ENCODE measurements at places on chromosomes 1 and 21. TPM values are rescaled to one million over a fixed set of nuclear protein-coding genes. Genes with fewer than 3 reads are reported as not detected.

DNA sequence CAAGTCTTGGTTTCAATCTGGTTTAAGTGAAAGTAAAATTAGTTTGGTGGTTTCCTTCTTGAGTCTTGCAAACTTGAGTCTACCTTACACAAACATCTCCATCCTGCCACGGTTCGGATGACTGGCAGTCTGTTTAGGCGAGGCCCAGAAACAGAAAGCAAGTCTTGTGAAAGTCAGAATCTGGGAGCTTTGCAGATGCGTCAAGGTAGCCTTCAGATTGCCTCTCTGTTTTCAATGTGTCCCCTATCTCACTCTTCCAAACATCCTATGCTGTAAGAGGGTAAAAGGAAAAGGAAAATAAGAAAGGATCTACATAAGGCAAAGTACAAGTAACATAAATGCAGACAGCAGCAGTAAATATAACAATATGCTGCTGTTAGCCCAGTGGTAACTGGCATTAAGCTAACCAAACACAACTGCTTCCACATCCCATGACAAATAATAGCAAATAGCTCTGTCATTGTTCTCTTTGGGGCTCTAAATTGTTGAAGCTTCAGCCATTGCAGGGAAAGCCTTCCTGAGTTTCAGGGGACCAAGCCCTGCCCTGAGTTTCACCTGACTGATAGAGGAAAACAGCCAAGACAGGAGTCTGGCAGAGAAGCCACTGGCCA is 26.2 kb upstream of the C1orf105 start:
- no peak for DNase-seq

GRCh38 chr1:214496126-214496525 is 55.3 kb downstream of the PTPN14 start:
- DNase-seq: no peak

- DNase-seq: no peak
These were observed 41.8 kb upstream of the PWP2 start for GRCh38 chr21:44065428-44065827.

DNA sequence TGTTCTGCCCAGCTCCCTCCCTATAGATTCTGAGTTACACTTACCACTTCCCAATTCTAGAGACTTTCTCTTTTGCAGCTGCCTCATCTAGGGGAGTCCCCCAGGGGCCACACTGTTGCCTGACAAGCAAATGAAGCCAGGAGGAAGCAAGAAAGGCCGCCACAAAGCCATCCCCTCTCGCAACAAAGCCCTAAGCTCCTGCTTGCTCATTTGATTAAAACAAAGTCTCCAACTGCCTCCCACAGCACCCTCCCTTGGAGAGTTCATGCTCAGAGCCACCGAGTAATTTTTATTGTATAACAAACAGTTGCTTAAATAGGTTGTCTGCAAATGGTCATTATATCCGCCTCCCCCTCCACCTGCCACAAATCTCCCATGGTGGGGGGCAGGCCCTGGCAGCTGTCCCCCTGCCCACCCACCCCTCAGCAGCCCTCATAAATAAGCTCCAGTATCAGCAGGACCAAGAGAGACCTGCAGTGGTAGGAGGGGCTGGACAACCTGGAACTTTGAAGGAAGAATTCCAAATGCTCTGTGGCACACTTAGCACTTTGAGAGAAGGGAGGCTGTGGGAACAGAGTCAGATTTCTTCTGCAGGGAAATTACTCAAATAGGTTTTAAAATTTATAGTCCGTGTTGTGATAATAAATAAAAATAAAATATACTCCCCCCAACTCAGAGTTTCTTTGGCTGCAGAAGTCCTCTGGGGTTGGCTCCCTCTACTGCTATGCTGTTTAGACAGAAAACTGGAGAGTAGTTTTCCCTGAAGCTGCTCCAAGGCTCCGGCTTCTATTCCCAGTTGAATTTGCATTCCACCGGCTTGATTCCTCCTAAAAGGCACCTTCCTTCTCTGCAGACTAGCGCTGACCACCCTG is 237.5 kb downstream of the TTLL7 start:
- DNase-seq: no peak

GRCh38 chr1:245690156-245690690 is 535.4 kb downstream of the KIF26B start:
- DNase-seq: no peak

DNA sequence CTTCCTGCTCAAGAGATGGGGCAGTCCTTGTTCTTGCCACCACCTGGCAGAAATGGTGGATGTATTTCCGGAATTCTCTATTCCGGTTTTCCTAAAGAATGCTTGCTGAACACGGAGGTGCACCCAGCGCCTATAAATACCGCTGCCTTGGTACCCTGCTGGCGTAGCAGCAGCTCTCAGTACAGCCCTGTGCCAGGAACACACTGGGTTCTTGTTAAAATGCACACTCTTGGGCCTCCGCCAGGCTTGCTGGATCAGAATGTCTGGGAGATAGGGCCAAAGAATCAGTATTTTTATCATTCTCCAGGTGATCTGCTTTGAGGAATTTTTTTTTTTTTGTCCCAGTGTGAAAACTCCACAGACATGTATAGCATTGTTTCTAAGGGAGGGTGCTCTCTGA is 54.2 kb downstream of the IGSF5 start:
- DNase-seq: no peak

The KRTAP19-1 gene
- not detected for total RNA-seq

- DNase-seq: no peak
These were observed 32.8 kb upstream of the SCMH1 start for GRCh38 chr1:41274752-41275545.

- DNase-seq: peak; percentile 87
These were observed 27.4 kb upstream of the CTPS1 start for GRCh38 chr1:40951943-40952743.

GRCh38 chr1:94783342-94784189 is 36.6 kb upstream of the SLC44A3 start:
- DNase-seq: no peak

GRCh38 chr21:38622081-38622826 is 124.0 kb upstream of the ERG start:
- DNase-seq: no peak

GRCh38 chr1:41582851-41583657 is 98.6 kb upstream of the EDN2 start:
- DNase-seq: no peak

DNA sequence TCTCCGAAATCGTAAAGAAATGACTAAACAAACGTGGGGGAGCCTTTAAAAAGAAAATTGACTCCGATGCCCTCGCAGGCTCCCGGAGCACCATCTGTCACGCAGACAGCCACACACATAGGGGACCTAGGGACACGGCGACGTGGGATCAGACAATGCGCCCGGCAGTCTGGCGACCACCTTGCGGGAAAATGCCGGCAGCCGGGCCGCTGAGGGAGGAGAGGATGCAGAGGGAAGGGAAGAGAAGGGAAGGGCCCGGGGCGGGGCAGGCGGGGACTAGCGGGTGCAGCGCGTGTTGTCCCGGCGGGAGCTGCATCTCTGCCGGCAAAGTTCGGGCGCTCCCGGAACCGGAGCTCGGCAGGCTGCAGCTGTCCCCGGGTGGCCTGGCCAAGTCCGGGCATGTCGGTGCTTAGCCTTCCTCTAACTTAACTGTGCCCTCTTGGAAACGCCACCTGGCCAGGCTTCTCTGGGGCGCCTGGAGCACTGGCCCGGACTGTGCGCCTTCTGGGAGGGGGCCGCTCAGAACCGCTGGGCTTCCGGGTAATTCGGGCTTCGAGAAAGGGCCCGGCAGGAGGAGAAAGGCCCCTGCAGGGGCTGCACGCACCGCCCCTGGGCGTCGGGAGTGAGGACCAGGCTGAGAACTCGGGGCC is 1.8 kb downstream of the NHLH2 start:
- no peak for DNase-seq

DNA sequence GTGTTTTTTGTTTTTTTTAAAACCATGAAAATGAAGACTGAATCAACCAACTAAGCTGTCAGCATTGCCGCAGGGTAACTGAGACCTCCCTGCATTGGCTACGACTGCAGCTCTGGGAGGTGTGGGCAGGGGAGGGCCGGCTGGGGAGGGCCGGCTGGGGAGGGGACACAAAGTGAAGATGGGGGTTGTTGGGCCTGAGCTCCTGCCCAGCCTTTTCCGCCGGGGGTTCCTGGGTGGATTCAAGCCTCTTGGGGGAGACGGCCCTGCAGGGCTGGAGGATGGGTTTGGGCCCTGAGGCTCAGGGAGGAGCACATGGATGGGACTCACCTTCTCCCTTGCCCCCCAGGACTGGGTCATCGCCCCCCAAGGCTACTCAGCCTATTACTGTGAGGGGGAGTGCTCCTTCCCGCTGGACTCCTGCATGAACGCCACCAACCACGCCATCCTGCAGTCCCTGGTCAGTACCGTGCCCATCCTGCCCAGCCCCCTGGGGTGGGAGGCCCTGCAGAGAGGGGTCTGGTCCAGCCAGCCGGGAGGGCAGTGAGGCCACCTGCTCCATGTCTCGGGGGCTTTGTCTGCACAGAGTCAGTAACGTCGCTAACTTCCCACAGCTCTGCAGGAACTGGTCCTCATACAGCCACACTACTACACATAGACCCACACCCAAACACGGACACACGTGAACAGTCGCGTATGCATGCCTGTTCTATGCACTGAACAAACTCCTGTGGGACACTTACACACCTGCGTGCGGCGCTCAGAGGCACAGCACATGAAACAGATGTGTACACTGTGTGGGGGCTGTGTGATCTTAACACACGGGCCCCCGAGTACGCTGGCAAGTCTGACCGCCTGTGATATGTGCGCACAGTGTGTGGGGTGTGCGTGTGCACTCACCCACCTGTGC is 31.5 kb downstream of the BMP8A start:
- DNase-seq: no peak

The SIKE1 gene
- 80.8 TPM for total RNA-seq

GRCh38 chr1:100496896-100497295 is 41.0 kb upstream of the GPR88 start:
- no peak for DNase-seq

The HHIPL2 gene
- 0.40 TPM for total RNA-seq

DNA sequence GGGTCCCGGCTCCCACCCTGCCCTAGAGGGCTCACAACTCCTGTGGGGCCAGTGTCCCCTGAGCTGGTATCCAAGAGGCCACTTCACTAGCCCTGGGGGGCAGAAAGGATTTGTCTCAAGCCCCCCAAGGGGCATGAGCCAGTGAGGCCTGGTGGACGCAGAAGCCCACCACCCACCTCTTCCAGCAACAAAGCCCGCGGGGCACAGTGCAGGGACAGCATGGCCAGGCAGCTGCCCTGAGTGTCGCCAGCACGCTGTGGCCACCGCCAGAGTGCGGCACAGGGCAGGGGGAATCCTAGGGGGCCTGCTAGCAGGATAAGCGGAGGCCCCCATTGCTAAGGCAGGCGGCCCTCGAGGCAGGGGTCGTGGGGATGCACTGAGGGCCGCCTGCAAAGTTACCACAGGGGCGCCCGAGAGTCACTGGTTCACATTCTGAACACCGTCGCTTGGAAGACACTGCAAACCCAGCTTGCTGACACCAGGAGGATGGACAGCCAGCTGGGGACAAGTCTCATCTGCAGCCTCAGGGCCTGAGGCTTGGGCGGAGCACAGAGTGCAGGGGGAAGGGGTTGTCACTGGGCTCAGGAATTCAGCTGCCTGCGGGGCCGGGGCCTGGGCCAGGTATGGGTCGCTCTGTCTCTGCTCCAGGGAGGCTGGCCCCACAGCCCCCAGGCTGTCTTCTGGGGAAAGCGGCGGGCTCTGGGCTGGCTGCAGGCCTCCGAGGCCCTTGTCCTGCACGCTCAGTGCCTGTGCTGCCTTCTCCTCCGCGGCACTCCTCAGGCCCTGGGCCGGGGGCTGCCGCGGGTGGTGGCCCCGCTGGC is 26.8 kb downstream of the SLC19A1 start:
- no peak for DNase-seq

- no peak for DNase-seq
These were observed 25.2 kb downstream of the NVL start for GRCh38 chr1:224304767-224305166.

The FCGR1A gene
- total RNA-seq: not detected

The HMGCL gene
- total RNA-seq: 19.5 TPM

DNA sequence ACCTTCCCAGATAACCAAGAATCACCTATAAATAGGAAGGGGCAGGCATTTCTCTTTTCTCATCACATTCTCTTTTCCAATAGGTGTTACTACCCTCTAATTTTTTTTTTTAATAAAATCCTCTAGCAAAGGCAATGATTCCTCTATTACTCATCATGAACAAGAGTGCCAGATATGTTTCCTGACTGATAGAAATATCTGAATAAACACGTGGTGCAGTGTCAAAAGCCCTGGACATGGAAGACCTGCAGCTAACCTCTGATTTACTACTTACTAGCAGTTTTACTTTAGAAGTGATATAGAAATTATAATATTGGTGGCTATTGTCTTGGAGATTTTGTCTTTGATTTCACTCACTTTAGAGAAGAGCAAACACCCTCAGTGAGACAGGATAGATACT is 194.6 kb upstream of the SAMSN1 start:
- DNase-seq: no peak

- no peak for DNase-seq
These were observed 26.2 kb upstream of the TADA1 start for GRCh38 chr1:166902279-166902678.

DNA sequence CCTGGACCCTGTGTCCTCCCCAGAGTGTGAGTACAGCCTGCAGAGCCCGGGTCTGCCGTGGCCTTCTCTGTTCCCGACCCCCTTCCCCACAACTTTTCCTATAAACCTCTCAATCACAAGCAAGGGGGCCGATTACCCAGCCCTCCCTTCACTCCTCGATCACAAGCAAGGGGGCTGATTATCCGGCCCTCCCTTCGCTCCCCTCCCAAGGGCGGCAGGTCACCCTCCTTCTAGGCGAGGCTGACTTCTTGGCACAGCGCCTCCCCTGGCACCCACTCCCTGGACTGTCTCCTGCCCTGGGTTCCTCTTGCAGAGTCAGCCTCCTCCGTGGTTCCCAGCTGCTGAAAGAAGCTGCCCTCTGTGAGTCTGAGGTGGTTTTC is 12.3 kb upstream of the LDLRAP1 start:
- no peak for DNase-seq

GRCh38 chr1:228512781-228513198 is 25.6 kb downstream of the RNF187 start:
- no peak for DNase-seq

DNA sequence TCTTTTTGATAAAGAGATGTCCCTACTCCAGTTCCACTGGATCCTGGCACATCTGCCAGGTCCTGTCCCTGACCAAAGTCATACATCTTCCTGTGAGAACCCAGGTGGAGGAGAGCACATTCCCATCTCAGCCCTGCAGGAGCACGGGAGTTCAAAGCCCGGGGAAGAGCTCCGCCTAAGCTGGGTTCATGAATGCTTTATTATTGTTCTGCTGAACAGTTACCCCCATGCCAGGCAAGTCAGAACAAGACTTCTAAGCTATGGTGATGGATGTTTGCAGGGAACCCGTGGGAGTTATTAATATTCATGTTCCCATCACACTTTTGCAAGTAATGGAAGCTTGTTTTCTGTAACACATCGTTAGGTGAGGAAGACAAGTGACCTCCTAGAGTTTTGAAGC is 62.9 kb downstream of the SEC16B start:
- no peak for DNase-seq

- DNase-seq: no peak
These were observed 10.1 kb downstream of the RBP7 start for GRCh38 chr1:10007169-10007568.

DNA sequence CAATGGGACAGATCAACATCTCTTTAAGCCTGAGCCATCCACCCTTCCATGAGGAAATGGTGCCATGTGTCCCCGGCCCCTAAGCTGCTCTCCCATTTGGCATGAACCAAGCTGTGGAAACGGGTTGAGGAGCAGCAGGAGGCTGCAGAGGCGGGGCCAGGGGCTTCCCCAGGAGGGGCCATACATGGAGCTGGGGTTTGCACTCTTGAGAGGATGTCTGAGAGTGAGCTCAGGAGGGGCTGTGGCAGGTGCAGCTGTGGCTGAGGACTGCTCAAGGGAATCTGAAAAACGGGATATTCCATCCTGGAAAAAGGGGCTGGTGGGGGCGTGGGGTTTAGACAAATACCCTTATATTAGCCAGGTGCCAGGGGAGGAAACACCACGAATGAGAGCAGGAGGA is 7.1 kb upstream of the CLEC20A start:
- DNase-seq: no peak

- no peak for DNase-seq
These were observed 620.4 kb upstream of the BEND5 start for GRCh38 chr1:49397086-49397485.
